ENCODE measurements at places on chromosomes 5 and 9. TPM values are rescaled to one million over a fixed set of nuclear protein-coding genes. Genes with fewer than 3 reads are reported as not detected.

Gene TTC16
- 0.02 TPM for polyA plus RNA-seq

Gene NRG2
- polyA plus RNA-seq, result not detected

- no peak for DNase-seq
Observed at GRCh38 chr9:109203761-109204360, 36.8 kb upstream of the FRRS1L start.

DNA sequence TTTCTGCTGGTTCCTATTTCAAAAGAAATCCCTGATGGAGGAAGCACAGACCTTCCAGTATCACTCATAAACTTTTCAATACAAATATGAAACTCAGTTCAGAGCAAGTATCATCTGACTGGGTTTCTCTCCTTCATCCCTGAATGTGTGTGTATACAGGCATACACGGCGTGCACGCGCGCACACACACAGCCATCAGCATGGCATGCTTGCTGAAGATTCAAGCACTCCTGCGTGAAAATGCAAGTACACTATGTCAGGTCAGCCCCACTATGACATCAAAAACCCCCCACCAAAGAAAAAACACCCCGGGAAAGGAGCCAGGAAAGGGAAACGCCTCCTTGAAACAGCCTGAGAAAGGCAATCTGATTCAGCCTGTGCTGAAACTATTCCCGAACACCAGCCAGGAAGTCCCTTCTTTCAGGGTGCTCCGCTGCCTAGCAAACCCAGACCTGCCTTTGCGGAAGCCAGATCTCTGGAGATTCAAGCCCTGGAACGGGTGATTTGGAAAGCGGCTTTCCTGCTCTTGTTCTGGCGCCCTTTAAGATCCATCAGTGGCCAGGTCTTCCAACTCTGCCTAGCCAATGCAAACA lies 831 bp downstream of the KLHL3 start:
- peak; percentile 52 for DNase-seq

Gene CER1
- not detected for polyA plus RNA-seq
